ENCODE measurements at places on chromosomes 2 and 18.

DNA sequence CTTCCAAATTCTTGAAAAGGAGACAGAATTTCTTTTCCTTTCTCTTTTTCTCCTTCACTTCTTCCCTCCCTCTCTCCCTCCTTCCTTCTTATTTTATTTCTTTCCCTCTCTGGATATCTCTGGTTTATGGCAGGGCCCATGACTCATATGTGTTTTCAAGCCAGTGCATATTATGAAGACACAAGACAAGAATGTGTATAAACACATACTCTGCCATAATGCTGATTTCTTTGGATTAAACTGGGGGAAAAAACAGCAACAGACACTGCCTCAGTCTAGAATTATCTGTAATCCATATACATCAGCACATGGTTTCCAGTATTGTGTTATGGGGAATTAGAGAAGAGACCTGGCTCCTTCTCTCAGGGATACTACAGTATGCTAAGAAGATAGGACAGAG, 82.8 kb upstream of the CPO start:
- DNase-seq, result peak; percentile 83

GRCh38 chr18:40272630-40273231, 1682.3 kb upstream of the PIK3C3 start:
- DNase-seq, result no peak

DNA sequence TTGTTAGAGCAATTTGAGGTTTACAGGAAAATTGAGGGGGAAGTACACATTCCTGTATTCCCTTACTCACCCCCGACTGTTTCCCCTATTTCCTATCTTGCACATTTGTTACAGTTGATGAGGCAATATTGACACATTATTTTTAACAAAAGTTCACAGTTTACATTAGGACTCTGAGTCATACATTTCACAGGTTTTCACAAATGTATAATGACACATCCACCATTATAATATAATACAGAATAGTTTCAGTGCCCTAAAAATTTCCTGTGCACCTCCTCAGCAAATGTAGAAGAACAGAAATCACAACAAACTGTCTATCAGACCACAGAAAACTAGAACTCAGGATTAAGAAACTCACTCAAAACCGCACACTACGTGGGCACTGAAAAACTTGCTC, 160.6 kb upstream of the RMP24 start:
- no peak for DNase-seq

- no peak for DNase-seq
These were observed 145.1 kb downstream of the B3GNT2 start for GRCh38 chr2:62340994-62341484.

- peak; percentile 28 for DNase-seq
These were observed at the start of gene CYS1 for GRCh38 chr2:10079870-10080535. Gene CYS1 (minus strand): TSS chr2:10080411. CDS start chr2:10080223, 188 bp downstream.

- no peak for DNase-seq
These were observed 32.0 kb upstream of the AGAP1 start for GRCh38 chr2:235461763-235462414.
